WTC11 (cell line): ENCODE measurements at places on chromosomes 2 and 18. TPM values are rescaled to one million over a fixed set of nuclear protein-coding genes. Genes with fewer than 3 reads are reported as not detected.

- DNase-seq = no peak
Observed at GRCh38 chr2:25098056-25098455, 56.2 kb downstream of the EFR3B start.

DNA sequence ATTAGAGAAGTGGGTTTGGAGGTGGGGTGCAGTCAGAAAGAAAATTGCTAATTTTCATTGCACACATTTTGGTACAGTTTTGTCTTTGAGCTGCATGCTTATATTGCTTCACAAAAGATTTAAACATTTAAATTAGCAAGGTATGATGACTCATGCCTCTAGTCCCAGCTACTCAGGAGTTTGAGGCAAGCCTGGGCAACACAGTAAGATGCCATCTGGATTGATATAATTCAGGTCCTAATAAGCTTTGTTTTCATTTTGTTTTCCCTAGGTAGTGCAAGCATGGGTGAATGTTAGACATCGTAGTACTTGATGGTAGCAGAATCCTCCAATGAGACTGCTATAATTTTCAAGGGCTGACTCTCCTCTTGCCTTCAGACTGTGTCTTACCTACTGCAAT is 396.7 kb upstream of the RGPD4 start:
- DNase-seq = no peak

DNA sequence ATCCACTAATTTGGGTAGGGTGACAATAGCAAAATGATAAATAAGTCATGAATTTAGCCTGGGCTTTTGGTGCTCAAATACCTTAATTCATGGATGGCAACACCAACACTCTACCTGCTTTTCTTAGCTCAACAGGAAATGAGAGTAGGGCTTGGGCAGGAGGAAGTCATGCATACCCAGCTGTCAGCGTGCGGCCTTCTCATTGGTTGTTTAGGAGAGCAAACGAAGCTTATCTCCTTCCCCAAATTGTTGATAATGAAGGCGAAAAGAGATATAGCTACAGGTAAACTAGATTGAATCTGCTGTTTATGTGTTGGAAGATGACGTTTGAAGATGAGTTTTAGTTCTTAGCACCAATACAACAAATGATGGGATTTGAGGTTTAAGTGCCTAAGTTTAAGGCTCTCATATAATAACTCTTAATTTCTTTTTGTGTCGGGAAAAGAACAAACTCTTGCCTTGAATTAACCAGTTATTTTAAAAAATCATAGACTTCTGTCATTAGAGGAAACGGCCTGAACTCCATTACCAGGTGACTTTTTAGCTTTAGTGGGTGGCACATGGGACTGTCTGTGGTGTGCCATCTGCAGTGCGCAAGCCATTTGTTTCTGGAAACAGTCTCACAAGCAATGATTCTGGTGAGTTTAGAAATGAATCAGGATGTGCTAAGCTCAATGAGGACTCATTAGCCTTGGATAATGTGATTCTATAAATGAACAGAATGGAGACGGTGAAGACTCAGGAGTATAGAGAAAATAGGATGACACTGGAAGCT is 19.8 kb downstream of the MAP4K4 start:
- DNase-seq = no peak

DNA sequence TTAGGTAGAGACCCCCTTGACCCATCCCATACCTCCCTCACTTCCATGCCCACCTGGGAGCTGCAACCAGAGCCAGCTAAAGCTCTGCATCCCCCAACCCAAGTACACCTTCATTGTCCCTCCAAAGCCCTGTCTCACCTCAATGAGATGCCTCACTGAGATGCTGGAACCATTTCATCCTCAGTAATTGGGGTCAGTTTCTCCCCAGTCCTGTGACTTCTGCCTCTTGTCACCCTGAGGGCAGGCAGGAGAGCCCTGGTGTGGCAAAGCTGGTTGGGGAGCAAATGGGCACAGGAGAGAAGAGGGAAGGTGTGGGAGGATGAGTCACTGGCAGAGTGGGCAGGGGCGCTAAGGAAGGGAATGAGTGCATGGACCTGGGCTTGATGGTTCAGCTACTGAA is 27.9 kb upstream of the NT5DC4 start:
- no peak for DNase-seq

GRCh38 chr2:52311862-52312261 is 1279.9 kb upstream of the NRXN1 start:
- no peak for DNase-seq

DNA sequence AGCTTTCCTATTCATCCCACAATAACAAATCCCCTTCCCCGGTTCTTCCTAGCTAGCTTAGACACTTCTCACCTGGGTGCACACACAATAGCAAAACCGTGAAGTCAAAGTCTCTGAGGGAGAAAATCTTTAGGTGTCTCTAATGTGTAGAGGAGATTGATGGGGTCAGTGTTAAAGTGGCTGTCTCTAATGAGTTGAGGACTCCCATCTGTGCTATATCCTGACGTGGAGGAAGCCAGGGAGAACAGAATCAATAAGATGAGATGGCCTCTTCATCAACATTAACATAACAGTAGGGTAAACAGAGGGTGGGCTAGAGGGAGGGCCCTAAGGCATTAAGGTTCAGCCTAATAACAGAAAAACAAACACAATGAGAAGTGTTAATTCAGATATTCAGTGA is 120.4 kb downstream of the SLC5A7 start:
- DNase-seq = no peak

- DNase-seq = no peak
Observed at GRCh38 chr2:197297772-197298318, 12.7 kb downstream of the ANKRD44 start.

- DNase-seq = no peak
Observed at GRCh38 chr2:207988975-207989374, 36.4 kb downstream of the PLEKHM3 start.

DNA sequence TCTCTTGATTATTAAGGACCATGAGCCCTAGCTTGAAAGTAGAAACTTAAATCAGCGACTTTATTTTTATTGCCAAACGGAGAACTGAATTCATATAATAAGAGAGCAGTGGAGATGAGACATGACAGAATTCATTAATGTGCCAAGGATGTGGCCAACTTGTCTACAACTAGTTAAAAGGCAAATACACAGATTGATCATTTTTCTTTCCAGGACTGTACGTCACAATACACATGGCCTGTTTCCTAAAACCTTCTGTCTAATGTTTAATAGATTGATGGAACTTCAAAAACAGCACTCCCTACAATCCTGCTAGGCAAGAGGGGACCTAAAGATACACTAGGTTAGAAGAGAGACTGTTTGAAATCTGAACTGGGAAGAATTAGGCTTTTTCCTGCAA is 647.8 kb downstream of the SATB2 start:
- no peak for DNase-seq

DNA sequence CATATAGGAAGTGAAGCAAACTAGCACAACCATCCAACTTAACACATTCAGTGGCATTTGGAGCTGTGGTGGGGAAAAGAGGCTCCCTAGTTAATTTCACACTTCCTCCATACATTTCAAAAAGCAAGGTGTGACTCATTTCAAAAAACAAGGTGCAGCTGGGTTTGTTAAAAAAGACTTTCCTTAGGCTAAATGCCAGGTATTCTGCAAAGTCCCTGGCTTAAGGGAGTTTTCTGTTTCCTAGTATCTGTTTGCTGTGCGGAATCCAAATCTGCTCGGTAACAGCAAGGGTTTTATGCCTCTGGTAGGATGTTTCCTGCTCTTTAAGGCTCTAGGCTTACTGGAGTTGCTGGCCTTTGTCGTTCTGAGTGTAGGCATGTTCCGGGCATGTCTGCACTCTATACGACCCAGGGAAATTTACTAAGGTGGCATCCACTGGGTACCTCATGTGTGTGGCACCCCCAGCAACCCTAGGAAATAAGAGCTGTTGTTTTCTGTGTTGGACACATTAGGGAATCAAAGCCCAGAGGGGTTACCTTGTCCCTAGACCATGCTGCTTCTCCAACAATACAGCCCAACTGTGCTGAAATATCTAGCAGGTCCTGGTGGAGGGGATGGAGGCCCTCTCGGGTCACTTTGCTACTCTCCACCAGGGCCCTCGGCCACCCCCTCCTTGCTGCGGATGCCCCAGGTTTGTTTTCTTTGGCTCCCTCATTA is 634 bp upstream of the MSGN1 start:
- no peak for DNase-seq

DNA sequence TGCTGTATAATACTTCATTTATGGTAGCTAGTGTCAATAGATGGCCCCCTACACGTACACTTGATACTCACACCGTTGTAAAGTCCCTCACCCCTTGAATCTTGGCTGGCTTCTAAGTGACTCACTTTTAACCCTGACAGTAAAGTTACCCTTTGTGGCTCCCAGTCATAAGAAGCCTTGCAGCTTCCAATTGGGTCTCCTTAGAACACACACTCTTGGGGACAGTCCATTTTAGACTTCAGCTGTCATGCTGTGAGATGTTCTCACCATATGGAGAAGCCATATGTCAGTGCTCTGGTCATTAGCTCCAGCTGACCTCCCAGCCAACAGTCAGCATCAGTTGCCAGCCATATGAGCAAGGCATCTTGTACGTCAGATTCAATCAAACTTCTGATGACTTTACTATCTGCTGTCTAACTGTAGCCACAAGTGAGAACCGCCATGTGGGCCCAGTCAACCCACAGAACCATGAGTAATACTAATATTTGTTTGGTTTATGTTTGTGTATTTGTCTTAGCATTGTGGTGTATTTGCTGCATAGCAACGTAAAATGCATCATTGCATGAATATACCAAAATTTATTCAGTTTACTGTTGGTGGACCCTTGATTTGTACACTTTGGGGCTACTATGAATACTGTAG is 68.3 kb downstream of the PTPN4 start:
- no peak for DNase-seq

DNA sequence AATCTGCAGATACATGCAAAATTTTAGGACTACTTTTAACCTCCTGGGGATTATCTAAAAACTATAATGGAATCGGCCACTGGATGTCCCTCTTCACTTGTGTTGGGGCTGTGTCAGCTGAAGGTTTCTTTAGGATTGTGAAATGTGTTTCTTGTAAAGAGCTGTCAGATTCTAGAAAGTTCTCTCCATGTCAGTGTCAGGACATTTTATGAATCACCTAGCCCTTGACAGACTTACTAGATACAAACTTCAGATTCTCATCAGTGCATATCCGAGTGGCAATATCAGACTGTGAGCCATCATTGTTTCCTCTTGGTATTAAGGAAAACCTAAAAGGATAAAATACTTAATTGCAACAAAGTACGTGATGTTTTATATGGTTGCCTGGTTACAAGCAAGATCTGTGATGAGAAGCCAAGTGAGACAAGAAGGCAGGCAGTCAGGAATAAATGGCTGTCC is 107.3 kb downstream of the CPS1 start:
- no peak for DNase-seq

GRCh38 chr2:48601349-48601748 is 16.3 kb upstream of the GTF2A1L start:
- DNase-seq = peak; percentile 59

GRCh38 chr2:10340593-10340975 is 37.9 kb downstream of the HPCAL1 start:
- no peak for DNase-seq

DNA sequence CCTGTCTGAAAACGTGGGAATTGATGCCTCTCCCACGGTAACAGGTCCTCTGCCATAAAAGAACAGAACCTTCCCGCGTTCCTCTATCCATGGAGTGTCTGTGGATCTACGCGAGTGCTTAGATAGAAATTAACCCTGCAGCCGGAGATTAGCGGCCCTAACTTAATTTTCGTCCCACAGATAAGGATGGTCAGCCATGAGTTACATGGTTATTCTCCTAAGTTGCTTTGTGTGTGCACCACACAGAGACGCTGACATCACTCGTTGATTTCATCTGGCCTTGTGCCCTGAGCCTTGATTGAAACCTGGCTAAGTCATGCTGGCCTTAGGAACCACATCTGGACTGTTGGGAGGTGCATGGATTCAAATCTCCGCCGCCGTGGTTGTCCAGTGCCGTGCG is 132.1 kb downstream of the GBX2 start:
- no peak for DNase-seq

DNA sequence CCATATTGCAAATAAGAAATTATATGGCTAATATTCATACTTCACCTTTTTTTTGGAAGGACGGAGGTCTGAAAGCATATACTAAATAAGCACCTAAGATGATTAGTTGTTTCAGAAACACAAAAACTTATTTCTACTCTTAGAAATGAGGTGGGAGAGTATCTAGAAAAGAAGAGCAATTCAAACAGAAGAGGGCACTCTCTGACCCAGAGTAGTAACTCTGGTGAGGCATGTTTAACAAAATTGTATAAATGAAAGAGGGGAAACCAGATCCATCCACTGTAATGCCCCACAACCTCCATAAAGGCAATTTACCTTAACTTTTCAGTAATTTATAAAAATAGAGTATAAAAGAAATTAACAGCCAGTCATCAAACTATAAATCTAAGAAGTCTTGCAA is 669.6 kb upstream of the VRK2 start:
- DNase-seq = no peak

DNA sequence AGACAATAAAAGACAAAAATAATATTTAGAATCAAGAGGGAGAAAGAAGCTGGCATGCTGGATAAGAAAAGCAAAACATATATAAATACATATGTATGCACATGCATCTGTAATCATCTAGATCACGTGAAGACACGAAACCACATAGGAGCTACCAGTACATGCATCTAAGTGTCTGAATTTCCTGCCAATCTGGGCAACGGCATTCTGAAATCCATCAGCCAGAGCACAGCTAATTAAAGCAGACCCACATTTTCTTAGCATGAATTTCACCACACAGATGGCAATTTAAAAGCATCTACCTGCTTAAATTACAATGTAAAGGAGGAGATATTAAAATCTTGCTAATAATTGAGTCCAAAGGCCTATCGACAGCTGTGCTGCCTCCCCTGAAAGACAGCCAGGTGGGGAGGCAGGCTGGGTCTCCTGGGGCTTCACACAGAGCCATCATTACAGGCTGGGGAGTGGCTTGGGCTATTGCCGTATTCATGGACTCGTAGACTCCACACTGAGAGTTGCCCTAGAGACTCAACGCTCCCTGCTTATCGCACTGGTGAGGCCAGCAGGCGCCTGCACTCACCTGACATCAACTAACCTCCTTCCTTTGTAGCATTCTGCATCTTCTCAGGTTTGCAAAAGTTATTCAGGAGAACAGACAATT is 272.5 kb upstream of the PXDN start:
- DNase-seq = no peak

GRCh38 chr2:239634769-239635168 is 233.9 kb upstream of the HDAC4 start:
- DNase-seq = no peak

DNA sequence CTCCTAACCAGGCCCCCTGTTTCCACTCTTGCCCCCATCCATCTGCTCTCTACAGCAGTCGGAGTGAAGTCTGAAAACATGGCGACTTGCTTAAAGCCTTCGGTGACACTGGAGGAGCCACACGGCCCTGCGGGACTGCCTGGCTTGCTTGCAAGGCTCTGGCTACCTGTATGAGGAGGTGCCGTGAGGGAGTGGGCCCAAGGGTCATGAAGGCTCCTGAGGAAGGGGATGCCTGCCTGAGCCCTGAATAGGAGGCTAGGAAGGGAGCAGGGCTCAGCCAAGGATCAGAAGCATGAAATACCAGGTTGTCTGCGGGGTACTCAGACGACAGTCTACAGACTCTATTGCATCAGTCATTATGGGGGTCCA is 75.4 kb downstream of the EMX1 start:
- DNase-seq = no peak

SCN1A gene
- 0.62 to 1.6 TPM (median 1.0 TPM) in 3 replicates for total RNA-seq

SLC14A1 gene
- total RNA-seq = not detected in 3 replicates

NXPH2 gene
- 0.55 to 0.94 TPM (median 0.92 TPM) in 3 replicates for total RNA-seq

TMEM17 gene
- 0.66 to 1.2 TPM (median 1.1 TPM) in 3 replicates for total RNA-seq

RESP18 gene
- total RNA-seq = not detected in 3 replicates

ALKAL2 gene
- 3.5 to 5.2 TPM (median 4.3 TPM) in 3 replicates for total RNA-seq

OSBPL1A gene
- 53.1 to 55.1 TPM (median 54.4 TPM) in 3 replicates for total RNA-seq

OR6B2 gene
- total RNA-seq = not detected in 3 replicates

FAM117B gene
- total RNA-seq = 18.1 to 23.2 TPM (median 23.1 TPM) in 3 replicates

CAPN14 gene
- 0.11 to 0.37 TPM (median 0.11 TPM) in 3 replicates for total RNA-seq

CCL20 gene
- not detected in 3 replicates for total RNA-seq

MYO1B gene
- total RNA-seq = 39.0 to 43.6 TPM (median 43.5 TPM) in 3 replicates

ABCG5 gene
- not detected in 3 replicates for total RNA-seq

ANKRD30B gene
- total RNA-seq = not detected in 3 replicates
